Ovary (tissue), 10 donors: ENCODE measurements at places on chromosomes 1 and 21. TPM values are rescaled to one million over a fixed set of nuclear protein-coding genes. Genes with fewer than 3 reads are reported as not detected.

SUSD4 gene
- 70.1 TPM for polyA plus RNA-seq

ZZZ3 gene
- 16.6 TPM for polyA plus RNA-seq

SYTL1 gene
- polyA plus RNA-seq: 1.4 TPM

TNFRSF4 gene
- polyA plus RNA-seq: not detected

TEDDM1 gene
- 0.58 TPM for polyA plus RNA-seq

TAF12 gene
- 39.4 TPM for polyA plus RNA-seq

SERTAD4 gene
- 6.5 TPM for polyA plus RNA-seq

AGL gene
- 4.1 TPM for polyA plus RNA-seq

CYP4A11 gene
- polyA plus RNA-seq: not detected

CNR2 gene
- not detected for polyA plus RNA-seq

HFM1 gene
- 3.2 TPM for polyA plus RNA-seq

NBPF4 gene
- polyA plus RNA-seq: not detected

CLEC20A gene
- polyA plus RNA-seq: not detected

KRTAP12-2 gene
- polyA plus RNA-seq: not detected

KRTAP10-11 gene
- polyA plus RNA-seq: not detected

B3GALT2 gene
- 2.9 TPM for polyA plus RNA-seq

GATAD2B gene
- 22.0 TPM for polyA plus RNA-seq

NBPF10 gene
- 1.2 TPM for polyA plus RNA-seq

NEGR1 gene
- polyA plus RNA-seq: 4.7 TPM

LSS gene
- 49.8 TPM for polyA plus RNA-seq

SYPL2 gene
- polyA plus RNA-seq: 5.1 TPM

IGSF3 gene
- 2.1 TPM for polyA plus RNA-seq

DIRAS3 gene
- 66.5 TPM for polyA plus RNA-seq

C1QTNF12 gene
- polyA plus RNA-seq: 1.2 TPM

SYNJ1 gene
- polyA plus RNA-seq: 4.8 TPM

MROH9 gene
- not detected for polyA plus RNA-seq

IFI44L gene
- 15.0 TPM for polyA plus RNA-seq

BTBD8 gene
- polyA plus RNA-seq: 2.5 TPM

CLCA1 gene
- polyA plus RNA-seq: not detected

GJA9 gene
- polyA plus RNA-seq: not detected

SFN gene
- polyA plus RNA-seq: 0.17 TPM

CCDC27 gene
- polyA plus RNA-seq: 0.05 TPM

PRRX1 gene
- polyA plus RNA-seq: 31.2 TPM

CD101 gene
- 0.30 TPM for polyA plus RNA-seq

RORC gene
- polyA plus RNA-seq: 0.39 TPM

A3GALT2 gene
- not detected for polyA plus RNA-seq

SPATA21 gene
- polyA plus RNA-seq: not detected

AHCYL1 gene
- polyA plus RNA-seq: 103 TPM

KCNE2 gene
- polyA plus RNA-seq: 0.33 TPM

KIAA1614 gene
- polyA plus RNA-seq: 10.5 TPM

CRNN gene
- not detected for polyA plus RNA-seq

FMO2 gene
- polyA plus RNA-seq: 12.8 TPM

TLCD4 gene
- 9.9 TPM for polyA plus RNA-seq

SYDE2 gene
- 2.3 TPM for polyA plus RNA-seq

AXDND1 gene
- not detected for polyA plus RNA-seq

TRIM67 gene
- polyA plus RNA-seq: not detected
